Placental epithelial cell (primary cell): ENCODE measurements at places on chromosomes 5 and 9. TPM values are rescaled to one million over a fixed set of nuclear protein-coding genes. Genes with fewer than 3 reads are reported as not detected.

The SPINK4 gene
- not detected in 2 replicates for total RNA-seq

The GLRX gene
- total RNA-seq: 78.1 and 161 TPM in 2 replicates

The CHD1 gene
- 36.1 and 36.8 TPM in 2 replicates for total RNA-seq

The BHMT2 gene
- total RNA-seq: not detected in 2 replicates

The PCDHGA4 gene
- 1.5 and 2.7 TPM in 2 replicates for total RNA-seq

The HINT1 gene
- total RNA-seq: 130 and 178 TPM in 2 replicates

The TAF11L5 gene
- 0.39 TPM in 1 of 2 replicates, not detected in the other for total RNA-seq

The VPS13A gene
- 17.5 and 18.5 TPM in 2 replicates for total RNA-seq

The ARL14EPL gene
- total RNA-seq: not detected in 2 replicates
